ENCODE measurements at places on chromosomes 11 and 22.
A peak's percentile ranks its signal among the peaks of the same experiment; 100 is the strongest.

- no peak for DNase-seq
These were observed 3.0 kb downstream of the UCP3 start for GRCh38 chr11:74005721-74006517.

GRCh38 chr11:86175626-86176025 is 68.9 kb upstream of the EED start:
- DNase-seq, result no peak

GRCh38 chr11:123585206-123585605 is 69.2 kb downstream of the SCN3B start:
- no peak for DNase-seq

DNA sequence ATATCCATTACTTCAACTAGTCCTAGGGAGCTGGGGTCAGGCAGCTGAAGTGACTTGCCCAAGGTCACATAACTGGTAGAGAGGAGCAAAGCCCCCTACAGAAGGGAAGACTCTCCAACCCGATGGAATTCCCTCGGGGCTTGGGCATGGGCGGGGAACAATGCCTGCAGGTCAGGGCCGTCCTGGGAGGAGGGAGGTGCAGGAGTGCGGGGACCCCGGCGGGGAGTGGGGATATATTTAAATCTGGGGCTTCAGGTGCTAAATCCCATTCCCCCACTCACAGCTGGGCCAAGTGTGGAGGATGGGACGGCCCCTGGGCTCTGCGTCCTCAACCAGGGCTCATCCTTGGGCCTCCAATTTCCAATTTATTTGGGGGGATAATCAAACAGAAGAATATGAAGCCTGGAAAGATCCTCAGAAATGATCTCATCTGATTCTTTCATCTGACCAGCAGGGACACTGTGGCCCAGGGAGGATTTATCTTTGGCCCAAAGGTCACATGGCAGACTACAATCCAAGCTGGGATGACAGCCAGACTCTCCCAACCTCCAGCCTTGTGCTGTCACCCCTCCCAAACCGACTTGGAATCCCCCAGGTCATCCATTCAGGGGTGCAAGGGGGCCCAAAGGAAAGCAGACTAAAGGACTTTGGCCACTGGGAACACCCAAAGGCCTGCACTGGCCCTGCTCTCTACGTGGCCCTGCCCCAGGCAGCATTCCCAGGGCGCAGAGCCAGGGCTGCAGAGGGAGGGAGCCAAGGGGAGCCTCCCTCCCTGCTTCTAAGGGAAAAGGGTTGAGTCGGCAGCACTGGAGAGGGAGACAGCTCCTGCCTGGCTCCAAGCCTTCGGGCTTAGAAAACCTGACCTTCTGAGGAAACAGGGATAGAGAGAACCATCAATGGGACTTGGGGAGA is 8.7 kb upstream of the C1QTNF6 start:
- no peak for DNase-seq

- DNase-seq, result no peak
These were observed 454.6 kb downstream of the SOX6 start for GRCh38 chr11:15901790-15902189.

DNA sequence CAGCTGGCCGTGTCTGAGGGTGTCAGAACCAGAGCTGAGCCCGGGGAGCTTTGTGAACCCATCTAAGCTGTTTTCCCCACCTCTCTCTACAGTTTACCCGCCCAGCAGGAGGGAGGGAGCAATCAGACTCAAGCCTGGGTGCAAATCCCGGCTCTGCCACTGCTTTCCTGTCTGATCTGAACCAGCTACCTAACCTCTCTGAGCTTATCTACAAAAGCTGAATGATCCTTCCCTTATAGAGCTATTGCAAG is 252 bp downstream of the APOL2 start:
- peak; percentile 71 for DNase-seq

- no peak for DNase-seq
These were observed 60.0 kb upstream of the SORL1-AS1 start for GRCh38 chr11:121512468-121513465.

DNA sequence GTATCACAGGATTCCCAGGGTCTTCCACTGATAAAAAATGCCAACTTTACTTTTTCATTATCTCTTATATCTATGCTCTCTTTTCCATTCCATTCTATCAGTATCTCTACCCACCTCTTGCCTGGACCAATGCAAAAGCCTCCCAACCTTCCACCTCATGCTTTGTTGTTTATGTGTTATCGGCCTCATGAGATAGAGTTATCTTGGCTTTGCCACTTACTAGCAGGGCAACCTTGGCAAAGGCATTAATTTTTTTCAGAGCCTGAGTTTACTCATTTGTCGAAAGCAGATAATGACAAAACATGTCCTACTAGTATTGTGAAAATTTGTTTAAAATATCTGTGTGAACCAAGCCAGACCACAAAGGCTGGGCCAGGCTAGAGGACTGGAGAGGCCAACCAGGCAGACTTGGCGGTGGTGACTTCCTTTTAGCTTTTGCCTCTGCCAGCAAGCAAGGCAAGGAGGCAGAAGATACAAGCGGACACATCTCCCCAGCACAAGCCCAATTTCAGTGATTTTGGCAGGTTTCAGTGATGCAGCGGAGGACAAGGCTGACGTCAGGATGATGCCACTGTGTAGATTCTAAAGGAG is 106.9 kb downstream of the ADAMTS15 start:
- DNase-seq, result no peak

DNA sequence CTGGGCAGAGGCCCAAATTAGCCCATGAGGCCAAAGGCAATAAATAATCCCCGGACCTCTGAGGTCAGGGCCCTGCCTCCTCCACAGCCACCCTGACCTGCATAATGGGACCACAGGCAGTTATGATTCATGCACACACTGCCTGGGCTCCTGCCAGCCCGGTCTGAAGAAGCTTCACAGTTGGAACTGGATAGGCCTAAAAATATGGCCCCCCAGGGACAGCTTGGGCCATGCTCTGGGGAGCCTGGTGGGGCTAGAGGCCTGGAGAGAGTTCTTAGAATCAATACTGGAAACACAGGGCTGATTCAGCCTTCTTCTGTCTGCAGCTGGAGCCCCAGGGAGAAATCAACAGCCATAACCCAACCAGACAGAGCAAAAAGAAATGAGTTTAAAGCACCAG is 112.8 kb upstream of the CADM1 start:
- DNase-seq, result no peak

DNA sequence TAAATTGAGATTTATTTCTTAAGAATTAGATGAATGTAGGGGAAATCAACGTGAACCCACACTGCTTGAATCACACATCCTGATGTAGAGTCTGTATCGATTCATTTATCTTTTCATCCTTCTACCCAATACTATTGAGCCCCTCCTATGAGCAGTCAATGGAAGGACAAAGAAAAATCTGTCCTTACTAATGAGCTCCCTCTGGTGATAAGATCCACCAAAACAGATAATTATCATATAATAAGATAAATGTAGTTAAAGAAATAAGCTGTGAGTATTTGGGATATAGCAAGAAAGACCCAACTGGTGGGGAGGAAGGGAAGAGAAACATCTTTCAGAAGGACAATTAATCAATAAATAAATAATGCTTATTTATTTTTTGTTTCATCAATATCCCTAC is 385.1 kb upstream of the CCDC90B start:
- no peak for DNase-seq

GRCh38 chr22:23796461-23796860 is 9.7 kb downstream of the SMARCB1 start:
- no peak for DNase-seq

DNA sequence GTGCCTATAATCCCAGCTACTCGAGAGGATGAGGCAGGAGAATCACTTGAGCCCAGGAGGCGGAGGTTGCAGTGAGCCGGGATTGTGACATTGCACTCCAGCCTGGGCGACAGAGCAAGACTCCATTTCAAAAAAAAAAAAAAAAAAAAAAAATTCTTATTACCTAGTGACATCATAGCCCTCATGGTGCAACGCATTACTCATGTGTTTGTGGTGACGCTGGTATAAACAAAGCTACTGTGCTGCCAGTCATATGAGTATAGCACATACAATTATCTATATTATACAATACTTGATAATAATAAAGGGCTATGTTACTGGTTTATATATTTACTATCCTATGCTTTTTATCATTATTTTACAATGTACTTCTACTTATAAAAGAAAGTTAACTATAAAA is 41.2 kb downstream of the OR2AT4 start:
- DNase-seq, result no peak

DNA sequence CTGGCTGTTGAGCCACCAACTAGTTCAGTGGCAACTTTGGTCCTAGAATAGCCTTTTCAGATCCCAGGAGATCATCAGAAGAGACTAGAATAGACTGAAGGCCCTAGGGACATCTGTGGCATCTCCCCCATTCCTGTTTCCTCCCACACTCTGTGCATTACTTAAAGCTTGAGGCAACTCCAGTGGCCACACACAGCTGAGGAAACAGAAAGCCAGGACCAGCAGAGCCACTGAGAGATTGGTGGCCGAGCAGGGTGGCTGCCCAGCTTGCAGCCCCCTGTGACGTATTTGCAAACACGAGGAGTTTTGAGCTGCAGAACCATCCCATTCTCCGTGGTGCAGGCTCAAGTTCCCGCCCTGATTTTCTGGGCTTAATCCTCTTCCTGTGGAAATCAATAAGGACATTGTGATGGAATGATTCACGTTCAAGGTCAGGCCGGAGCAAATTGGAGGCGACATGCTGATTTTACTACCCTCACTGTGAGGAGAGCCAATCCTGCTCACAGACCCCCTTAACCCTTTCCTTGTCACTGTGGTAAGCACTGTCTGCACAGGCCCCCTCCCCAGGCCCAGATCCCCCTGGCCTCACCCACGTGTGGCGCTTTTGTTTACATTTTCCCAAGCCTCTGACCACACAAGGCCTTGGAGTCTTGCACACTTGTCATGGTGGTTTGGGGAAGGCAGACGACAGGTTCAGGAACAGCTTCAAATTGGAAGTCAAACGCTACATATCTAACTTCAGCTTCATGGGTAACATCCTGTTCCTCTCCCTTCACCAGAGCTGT is 69.1 kb upstream of the MYOD1 start:
- DNase-seq, result no peak

DNA sequence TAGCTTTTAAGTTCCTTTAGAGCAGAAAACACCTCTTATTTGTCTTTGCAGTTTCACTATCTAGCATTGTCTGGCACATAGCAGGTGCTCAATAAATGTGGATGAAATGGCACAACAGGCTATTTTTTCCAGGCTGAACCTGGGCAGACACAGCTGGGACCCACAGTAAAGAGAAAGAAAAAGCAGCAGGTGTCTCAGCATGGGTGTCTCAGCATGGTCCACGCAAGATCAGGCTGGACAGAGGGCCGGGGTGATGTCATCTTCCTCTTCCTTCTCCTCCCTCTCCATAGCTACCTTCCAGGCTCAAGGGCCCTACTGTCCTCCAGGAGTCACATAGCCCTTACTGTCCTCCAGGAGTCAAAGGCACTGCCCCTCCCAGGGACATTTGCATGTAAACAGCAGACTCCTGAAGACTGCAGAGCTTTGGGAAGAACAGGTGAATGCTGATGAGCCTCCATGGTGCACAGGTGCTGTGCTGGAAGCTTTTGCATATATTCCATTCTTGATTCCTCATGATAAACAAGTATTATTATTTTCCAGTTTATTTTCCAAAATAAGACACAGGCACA is 65.2 kb downstream of the DSCAML1 start:
- no peak for DNase-seq

GRCh38 chr11:75534259-75535069 is 8.7 kb upstream of the GDPD5 start:
- DNase-seq, result no peak

GRCh38 chr11:83951521-83951920 is 665.4 kb upstream of the CCDC90B start:
- DNase-seq, result peak; percentile 4

DNA sequence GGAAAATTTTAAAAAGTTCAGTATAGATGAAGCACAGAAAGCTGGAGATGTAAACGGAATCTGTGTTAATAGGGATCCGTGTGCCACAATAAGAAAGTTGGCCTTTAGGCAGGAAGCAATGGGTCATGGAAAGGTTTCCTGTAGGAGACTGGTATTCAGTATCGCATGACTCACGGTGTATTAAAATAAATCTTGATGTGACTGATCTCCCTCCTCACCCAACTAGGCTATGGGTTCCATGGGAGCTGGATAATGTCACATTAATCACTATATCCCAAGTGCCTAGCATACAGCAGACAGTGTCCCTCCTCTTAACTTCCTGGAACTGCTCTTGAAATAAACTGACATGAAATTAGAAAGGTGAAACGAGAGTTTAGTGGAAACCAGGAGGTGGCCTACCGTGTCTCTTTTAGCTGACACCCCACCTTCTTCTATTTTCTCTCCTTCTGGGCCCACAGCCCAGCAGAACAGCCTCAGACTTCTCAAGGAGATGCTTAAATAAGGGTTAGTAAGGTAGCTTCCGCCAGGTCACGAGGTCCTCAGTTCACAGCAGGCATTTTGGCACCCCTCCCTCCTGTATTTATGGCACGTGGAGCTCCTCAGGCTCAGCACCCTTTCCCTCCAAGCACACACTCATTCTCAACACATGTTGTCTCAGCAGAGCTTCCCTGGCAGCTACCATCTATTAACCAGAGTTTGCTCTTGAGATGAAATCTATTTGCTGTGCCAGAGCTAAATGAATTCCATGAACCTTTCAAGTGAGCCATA is 118.8 kb downstream of the NXPE2 start:
- no peak for DNase-seq

GRCh38 chr11:102603091-102603490 is 22.0 kb downstream of the MMP20 start:
- DNase-seq, result no peak

DNA sequence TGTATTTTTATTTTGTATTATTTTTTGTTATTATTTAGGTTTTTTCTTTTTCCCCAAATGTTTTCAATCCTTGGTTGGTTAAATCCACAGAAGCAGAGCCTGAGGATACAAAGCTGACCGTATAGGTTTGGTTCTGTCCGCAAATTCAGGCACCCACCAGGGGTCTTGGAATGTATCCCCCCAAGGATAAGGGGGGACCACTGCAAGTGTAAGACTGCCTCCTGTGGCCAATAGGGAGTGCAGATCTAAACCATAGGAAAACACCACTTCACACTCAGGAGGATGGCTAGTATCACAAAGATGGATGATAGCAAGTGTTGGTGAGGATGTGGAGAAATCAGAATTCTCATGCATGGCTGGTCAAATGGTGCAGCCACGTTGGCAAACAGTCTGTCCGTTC is 20.0 kb downstream of the CPT1A start:
- no peak for DNase-seq

- DNase-seq, result peak; percentile 79
These were observed at the start of gene ST14 for GRCh38 chr11:130159657-130160497. Gene ST14 (plus strand): TSS chr11:130159782. CDS start chr11:130159980, 198 bp downstream.

- no peak for DNase-seq
These were observed 1.9 kb downstream of the P2RX6 start for GRCh38 chr22:21016644-21017420.

Data from right kidney (tissue), 9 donors.